ENCODE measurements at places on chromosomes 3 and 15.
A peak's percentile ranks its signal among the peaks of the same experiment; 100 is the strongest.

- no peak for DNase-seq
These were observed 15.5 kb downstream of the KLF15 start for GRCh38 chr3:126341755-126342150.

GRCh38 chr3:6260551-6261191, 600.2 kb upstream of the GRM7 start:
- no peak for DNase-seq

DNA sequence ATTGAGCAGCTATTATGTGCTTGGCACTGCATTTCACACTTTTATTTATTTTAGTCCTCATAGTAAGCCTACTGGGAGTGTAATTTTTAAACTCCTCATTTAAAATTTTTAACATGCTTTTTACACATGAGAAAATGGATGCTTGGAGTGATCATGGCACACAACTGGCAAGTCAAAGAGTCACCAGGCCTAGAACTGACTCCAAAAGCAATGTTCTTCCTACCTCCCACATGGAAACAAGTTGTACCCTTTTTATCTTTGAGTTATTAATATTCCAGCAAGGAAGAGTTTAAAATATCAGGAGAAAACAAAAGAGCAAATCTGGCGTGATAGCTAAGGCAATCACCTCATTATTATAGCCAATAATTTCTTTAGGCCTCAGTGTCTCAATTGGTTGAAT, 100.6 kb downstream of the MEIS2 start:
- no peak for DNase-seq

GRCh38 chr15:98873441-98874218, 134.0 kb downstream of the PGPEP1L start:
- DNase-seq: peak; percentile 42

DNA sequence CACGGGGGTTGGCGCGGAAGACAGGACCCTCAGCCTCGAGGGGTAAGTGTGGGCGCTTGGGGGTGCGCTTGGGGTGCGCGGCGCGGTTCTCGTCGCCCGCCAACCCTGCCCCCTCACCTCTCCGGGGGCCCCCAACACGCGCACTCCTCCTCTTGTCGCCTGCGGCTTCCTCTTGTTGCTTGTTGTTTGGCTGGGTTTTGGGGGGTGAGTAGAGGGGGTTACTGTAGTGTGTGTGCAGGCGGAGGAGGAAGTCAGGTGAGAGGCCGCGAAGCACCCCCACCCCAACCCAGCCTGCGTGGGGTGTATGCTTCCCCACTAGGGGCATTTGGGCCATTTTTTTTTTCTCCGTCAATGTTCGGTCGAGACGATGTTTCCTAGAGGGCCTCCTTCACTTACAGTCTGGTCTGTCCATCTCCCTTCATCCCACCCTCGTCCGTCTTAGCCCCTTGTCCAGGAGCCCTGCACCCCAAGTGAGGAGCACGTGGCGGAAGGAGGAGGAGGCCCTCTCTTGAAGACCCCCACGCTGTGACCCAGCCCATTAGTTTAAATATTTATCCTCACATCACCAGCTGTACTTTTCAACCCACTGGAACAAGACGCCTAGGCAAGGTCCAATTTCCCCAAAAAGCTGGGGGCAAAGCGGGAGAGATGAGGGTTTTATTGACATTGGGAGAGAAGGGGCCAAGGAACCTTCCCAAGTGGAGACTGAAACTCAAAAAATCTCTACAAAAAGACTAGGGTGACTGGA, 20.4 kb upstream of the SATB1 start:
- DNase-seq: no peak

- no peak for DNase-seq
These were observed 86.7 kb downstream of the FAM43A start for GRCh38 chr3:194772241-194773000.

GRCh38 chr3:197224034-197224444, 74.4 kb downstream of the DLG1 start:
- no peak for DNase-seq

DNA sequence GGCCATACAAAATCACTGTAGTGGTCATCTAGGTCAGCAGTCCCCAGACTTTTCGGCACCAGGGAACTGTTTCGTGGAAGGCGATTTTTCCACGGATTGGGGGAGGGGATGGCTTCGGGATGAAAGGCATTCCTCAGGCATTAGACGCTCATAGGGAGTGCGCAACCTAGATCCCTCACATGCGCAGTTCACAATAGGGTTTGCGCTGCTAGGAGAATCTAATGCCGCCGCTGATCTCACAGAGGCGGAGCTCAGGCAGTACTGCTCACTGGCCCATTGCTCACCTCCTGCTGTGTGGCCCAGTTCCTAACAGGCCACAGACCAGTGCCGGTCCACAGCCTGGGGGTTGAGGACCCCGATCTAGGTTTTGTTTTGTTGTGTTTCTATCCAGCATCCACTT, 200.1 kb downstream of the SLC9A9 start:
- DNase-seq: no peak

- no peak for DNase-seq
These were observed 5.6 kb upstream of the P2RY14 start for GRCh38 chr3:151283907-151284461.

Data from NK-92 treated with Interleukin-12 subunit alpha and Interleukin-12 subunit beta, amount 100 ng/mL, for 24 hours (cell line).